NCI-H2081 treated with DMSO at 0.1 percent for 48 hours (cell line): ENCODE measurements at places on chromosomes 4 and X.

GRCh38 chrX:107442914-107443527 lies 6.4 kb upstream of the FRMPD3 start:
- DNase-seq: no peak

- no peak for DNase-seq
These were observed 28.6 kb downstream of the CDS1 start for GRCh38 chr4:84611531-84611930.

DNA sequence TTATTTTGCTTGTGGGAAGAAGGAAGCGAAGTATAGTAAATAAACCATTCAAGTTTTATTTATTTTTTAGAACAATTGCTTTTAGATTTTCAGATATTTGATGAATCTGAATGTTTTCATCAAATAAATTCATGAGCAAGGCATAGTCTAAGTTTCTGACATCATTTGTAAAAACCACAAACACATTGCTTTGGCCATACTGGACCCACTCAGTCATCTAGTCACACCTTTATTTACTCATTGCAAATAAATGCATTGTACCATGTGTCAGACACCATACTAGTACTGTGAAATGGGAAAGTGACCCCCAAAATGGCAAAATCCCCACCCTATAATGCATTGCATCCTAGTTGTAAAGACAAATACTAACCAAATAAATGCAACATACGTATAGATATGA lies 449.1 kb upstream of the SMIM31 start:
- no peak for DNase-seq

DNA sequence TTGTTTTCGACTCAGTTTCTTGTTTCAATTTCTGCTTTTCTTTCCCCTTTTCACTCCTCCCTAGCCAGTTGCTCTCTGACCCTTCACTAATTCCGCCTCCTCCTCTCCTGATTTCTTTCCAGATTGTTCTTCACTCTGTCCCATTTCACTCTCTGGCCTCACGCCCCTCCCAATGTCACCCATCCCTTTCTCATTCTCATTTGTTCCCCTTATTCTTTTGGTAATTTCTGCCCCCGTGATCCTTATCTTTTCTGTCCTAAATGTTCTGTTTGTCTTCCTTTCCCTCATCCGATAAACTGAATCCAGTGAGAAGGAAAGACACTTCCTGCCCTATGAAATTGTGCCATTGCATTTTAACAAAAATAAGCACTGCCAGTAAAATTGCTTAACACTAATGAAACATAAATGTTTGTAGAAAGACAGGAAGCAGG lies 94.5 kb upstream of the RASGEF1B start:
- no peak for DNase-seq

DNA sequence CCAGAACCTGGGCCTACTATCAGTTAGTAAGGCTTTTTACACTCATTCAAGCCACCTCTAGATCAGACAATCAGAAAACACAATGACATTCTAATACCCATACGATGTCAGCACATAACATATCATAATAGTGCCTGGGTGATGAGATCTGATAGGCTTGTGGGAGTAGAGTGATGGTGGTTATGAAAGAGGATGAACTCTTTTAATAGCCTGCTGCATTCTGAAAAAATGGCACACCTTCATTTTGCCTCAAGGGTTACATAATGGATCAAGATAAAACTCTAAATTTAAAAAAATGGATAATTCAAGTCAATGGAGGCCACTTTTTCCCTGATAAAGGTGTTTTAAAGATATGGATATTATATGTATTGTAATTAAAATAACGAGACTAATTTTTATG lies 215.6 kb downstream of the MAML3 start:
- no peak for DNase-seq
